Stimulated activated CD4-positive, alpha-beta T cell treated with anti-CD3 and anti-CD28 coated beads, Interleukin-2, amount 100 ng/mL, for 4 hours (primary cell): ENCODE measurements at places on chromosomes 4 and X.

DNA sequence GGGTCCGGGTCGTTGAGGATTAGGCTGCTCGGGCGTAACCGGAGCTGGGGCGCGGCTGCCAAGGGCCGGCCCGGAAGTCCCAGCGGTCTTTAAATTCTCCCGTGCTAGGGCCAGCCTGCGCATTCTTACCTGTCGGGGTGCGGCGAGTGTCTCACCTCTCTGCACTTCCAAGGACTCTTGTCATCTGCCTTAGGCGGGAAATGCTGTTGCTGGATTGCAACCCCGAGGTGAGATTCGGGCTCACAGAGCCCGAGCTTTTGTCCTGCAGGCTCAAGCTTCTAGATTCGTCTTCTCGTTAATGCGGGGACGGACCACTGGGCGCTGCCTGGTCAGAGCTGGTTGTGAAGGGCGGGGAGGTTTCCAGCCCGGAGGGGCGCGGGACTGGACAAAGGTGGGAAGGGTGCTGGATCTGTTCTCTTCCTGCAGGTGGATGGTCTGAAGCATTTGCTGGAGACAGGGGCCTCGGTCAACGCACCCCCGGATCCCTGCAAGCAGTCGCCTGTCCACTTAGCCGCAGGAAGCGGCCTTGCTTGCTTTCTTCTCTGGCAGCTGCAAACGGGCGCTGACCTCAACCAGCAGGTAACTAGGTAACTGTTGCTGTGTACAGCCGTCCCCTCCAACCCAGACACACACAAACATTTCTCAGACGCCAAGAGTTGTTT lies at the start of gene ANKRD37:
TSS of gene ANKRD37 (plus strand) at position 118 of the 662 bp plus-strand sequence. CDS start at position 201, 83 bp downstream.
- no peak for DNase-seq

GRCh38 chr4:129358571-129358970 lies 262.6 kb downstream of the C4orf33 start:
- DNase-seq: no peak

GRCh38 chr4:20159516-20159915 lies 92.2 kb upstream of the SLIT2 start:
- no peak for DNase-seq

DNA sequence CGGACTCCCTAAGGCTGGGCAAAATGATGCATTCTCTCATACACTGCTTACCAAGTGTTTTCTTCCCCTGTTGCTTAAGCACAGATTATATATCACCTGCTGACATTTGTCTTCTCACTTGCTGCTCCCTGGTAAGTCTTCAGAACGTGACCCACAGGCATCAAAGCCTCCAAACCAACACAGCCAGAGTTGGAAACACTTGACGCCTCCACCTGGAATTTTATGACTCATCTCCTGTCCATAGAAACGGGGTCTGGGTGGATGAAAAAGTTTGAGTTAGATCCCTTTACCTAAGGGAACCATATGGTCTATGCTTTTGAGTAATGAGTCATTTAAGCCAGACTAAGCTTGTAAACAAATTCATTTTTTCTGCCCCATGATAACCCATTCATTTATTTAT lies 251.6 kb downstream of the USP46 start:
- DNase-seq: no peak

DNA sequence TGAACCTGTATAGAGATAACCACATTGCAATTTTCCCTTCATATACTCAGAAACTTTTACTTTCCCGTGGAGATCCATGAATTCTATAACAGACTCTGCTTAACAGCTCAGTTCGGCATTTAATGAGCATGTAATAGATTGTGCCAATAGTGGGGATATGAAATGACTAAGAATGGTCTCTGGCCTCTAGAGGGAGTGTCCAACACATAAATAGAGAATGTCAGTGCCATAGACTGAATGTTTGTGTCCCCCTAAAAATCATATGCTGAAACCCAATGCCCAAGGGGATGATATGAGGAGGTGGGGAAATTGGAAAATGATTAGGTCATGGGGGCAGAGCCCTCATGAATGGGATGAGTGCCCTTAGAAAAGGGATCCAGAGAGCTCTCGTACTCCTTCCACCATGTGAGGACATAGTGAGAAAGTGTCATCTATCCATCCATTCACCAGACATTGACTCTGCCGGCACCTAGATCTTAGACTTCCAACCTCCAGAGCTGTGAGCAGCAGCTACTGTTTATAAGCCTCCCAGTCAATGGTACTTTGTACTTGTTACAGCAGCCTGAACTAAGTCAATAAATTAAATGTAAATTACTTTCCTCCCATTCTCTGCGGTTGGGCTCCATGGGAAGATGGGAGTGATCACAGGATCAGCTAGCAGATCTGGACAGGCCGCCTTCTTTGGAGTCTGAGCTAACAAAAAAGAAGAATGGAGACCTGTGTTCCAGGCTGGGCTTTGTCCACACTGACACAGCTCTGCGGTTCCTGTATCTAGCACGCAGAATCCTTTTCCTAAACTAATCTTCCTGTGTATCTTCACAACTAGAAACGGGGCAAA lies 28.1 kb upstream of the HPSE start:
- no peak for DNase-seq

DNA sequence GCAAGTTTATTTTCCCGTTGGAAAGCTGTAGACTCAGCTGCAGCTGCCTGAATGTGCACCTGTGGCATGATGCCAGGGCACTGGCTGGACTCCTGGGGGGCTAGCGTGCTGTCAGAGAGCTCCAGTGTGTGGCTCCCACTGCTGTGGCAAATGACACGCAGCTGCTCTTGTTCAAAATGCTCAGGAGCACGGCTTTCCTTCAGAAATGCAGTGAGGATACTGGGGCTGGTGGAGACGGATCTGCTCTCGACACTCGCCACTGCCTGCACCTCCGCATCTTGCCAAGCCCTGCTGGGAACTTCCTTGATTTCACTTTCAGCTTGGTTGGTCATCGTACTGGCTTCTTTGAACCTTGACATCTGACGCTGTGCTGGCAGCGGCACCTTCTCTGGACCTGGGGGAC lies 58.7 kb downstream of the GPRIN3 start:
- DNase-seq: no peak

DNA sequence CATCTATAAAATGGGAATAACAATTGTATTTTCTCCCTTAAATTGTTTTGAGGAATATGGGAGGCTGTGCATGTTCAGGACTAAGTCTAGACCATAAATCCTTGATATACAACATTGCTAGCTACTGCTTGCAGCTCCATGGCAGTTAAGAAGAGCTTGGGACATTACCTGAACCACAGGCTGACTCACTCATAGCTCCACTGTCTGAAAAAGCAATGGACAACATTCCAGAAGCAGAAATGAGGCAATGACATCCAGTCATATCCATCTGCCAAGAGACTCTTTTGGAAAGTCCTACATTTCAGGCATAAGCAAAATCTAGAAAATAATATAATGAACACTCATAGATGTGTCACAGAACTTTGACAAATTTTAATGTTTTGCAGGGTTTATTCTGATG lies 167.3 kb upstream of the LEF1 start:
- no peak for DNase-seq

DNA sequence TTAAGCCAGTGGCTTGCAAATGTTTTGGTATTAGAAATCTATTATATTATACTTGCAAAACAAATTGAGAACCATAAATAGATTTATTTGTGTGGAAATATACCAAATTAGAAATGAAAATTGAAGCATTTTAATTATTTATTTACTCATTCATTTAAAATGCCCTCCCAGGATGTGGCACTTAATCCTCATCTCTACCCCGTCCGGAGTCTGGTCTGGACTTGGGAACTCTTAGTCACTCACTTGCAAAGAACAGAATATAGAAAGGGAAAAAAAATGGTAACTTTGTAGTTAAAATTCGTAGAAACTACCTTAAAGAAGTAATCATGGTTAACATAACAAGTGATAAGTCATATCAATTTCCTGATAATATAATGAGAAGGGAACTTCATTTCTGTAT lies 775.9 kb upstream of the INTU start:
- no peak for DNase-seq

GRCh38 chr4:159173886-159174285 lies 71.0 kb downstream of the RAPGEF2 start:
- no peak for DNase-seq

DNA sequence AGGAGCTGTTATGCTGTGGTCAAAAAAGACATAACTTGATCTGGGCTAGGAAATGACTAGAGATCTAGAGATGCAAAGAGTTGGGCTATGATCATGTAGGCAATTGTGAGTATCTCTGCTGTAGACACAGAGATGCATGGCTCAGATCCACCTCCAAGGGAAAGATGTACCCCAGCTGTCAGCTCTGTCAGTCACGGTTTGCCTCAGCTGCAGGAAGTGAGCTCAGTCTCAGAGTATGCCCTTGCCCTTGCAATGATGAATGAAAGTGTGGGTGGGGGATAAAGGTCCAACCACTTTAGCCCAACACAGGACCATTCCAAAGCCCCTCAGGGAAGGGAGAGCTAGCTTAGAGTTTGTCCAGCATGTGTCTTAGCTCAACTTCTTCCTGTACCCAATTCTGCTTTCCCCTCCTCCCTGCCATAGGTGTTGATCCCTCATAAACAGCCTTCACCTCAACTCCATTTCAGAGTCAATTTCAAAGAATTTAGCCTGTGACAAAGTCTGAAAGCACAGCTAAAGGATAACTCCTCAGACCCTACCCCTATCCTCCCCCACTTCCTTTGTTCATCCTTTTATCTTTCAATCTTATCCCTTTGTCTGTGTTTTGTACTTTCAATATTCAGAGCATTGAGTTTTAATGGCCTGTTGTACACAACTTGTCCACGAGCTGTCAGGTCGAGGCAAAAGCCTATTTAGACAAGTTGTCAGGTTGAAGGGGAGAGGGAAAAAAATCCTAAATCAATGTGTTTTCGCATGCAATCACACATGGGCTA lies 90.6 kb downstream of the MID1IP1 start:
- no peak for DNase-seq

- DNase-seq: no peak
Observed at GRCh38 chrX:23782455-23782854, 518 bp upstream of the SAT1 start.

DNA sequence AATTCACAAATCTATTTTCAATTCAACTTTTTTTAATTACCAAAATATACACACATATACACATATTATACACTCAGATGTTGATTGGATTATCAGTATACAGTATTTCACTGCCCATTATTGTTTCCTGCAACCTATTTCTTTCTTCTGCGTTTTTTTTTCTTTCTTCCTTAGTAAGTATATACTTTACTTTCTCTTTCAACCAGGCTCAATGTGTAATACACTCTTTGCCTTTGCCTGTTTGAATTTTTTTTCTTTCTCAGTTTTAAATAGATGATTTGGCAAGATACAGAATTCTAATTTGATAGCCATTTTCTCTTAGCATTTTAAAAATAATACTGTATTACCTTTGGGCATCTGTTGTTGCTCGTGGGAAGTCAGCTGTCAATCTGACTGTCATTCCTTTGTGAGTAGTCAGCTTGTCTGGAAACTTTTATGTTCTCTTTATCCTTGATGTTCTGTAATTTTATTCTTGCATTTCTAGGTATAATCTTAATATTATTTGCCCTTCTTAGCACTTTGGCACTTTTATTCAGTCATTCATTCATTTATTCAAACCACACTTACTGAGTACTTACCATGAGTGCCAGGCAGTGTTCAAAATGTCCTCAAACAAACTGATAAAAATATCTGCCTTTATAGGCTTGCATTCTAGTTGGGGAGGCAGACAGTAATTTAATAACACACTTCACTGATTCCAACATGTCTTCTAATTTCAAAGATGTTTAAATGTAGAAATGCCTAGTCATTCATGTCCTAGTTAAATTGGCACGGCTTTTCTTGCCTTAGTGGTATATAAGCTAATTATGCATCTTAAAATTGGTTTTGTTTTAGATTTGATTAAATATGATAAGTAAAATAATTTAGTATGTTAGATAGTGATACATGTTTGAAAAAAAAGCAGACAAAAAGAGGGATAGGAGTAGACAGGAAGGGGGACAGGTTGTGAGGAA lies 3.7 kb downstream of the USP38 start:
- DNase-seq: no peak

DNA sequence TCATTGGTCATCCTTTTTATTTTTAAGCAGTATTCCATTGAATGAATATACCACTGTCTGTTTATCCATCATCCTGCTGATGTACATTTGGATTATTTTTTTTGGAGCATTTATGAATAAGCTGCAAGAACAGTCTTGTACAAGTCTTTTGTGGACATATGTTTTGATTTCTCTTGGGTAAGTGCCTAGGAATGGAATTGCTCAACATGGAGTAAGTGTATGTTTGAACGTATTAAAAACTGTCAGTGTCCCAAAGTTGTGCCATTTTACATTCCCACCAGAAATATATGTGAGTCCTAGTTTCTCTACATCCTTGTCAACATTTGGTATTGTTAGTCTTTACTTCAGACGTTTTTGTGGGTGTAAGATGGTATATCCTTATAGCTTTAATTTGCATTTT lies 287.0 kb upstream of the POF1B start:
- no peak for DNase-seq

- no peak for DNase-seq
Observed at GRCh38 chr4:87849612-87850011, 16.8 kb downstream of the MEPE start.

DNA sequence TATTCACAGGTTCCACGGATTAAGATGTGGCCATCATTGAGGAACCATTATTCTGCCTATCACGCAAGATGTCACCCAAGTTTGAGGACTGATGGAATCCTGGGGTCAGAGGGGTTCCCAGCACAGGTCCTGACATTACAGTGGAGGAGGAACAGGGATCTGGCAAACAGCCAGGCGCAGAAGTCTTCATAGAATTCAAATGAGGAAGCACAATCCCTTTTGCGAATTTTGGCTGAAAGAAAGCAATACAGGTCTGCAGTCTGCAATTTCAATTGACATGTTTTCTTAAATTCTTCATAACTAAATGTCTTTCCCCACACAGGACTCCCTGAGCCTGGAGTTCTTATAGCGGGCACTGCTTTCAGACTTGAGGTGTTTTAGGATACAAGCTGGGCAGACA lies 14.5 kb downstream of the DOCK11 start:
- DNase-seq: no peak

DNA sequence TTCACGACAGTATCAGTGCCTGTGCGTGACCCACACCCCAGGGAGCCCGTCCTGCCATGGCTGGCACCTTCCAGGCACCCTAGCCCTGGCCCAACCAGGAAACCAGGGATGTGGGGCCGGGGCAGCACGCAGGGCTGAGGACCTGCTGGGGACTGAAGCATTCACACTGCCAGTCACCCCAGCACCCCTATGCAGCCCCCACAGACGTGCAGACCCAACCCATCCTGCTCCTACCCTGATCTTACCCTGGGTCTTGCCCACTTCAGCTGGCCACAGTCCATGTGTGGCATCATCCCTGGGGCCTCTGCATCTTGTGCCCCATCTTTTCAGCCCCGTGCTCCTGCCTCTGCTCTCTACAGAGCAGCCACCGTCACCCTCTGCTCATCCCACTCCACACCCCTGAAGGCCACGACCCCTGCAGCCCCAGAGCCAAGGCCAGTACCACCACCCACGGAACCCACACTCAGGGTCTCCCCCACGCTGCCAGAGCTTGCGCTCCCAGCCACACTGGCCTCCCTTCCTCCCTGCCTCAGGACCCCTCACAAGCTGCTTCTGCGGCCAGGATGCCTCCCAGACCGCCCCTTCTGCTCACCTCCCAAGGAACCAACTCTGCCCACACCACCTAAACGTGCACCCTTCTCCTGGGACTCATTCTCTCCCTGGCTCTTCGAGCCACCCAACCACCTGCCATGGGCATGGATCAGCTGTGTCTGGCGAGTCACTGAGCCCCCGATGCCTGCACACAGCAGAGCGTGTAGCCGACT lies 25.6 kb downstream of the GAK start:
- no peak for DNase-seq
